ENCODE measurements at places on chromosomes 13 and 19.

DNA sequence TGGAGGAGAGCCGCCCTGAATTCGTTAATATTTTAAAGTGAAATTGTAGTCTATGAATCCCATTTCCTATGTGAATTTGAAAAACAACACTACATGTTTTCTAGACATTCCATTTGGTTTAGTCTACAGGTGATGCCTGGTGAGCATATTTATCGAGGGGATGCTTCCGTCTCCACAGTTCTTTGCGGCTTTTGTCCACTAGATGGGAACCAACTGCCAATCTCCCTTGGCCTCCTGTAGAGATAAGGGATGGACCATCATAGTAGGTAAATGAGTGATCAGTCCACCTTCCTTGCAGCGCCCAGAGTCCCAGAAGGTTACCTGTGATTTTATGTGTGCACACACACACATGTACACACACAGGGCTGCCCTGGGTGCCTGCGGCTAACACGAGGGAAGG, 289.8 kb upstream of the SOX21 start:
- DNase-seq: no peak

GRCh38 chr19:40155749-40156265, 35.4 kb upstream of the MAP3K10 start:
- peak; percentile 11 for DNase-seq

DNA sequence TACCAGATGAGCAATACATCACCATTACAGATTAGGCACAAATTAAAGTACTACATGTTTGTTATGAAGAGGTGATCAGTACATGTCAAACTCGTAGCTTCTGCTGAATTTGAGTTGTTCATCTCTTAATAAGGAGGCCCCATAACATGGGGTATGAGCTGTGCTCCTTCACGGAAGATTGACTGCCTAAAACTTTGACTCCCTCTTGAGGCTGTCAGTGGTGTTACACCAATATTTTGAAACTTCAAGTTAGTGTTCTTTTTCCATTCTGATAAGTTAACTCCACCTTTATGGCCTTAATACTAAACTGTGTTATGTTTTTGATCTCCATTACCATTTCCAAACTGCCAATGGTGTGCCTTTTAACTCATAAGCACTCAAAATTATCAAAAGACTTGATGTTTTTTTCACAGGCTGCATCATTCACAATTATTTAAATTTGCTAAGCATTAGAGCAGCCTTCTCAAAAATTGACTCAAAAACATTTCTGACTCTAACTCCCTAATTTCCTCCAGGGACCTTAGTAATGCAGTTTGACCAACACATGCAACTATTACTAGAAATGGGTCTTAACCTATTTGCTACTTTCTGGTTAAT, 1591.5 kb downstream of the PCDH9 start:
- peak; percentile 54 for DNase-seq

DNA sequence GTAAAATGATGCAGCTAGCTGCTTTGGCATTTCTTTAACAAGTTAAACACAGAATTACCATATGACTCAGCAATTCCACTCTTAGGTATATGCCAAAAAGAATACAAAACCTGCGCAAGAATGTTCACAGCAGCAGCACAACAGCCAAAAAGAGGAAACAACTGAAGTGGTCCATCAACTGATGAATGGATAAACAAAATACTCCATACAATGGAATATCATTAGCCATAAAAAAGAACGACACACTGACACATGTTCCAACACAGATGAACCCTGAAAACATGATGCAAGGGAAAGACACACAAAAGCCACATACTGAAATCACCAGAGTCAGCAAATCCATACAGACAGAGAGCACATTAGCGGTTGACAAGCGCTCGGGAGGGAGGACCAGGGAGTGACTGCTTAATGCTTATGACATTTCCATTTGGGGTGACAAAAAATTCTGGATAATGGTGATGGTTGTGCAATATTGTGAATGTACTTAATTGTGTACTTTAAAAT, 3.0 kb downstream of the PCID2 start:
- no peak for DNase-seq

DNA sequence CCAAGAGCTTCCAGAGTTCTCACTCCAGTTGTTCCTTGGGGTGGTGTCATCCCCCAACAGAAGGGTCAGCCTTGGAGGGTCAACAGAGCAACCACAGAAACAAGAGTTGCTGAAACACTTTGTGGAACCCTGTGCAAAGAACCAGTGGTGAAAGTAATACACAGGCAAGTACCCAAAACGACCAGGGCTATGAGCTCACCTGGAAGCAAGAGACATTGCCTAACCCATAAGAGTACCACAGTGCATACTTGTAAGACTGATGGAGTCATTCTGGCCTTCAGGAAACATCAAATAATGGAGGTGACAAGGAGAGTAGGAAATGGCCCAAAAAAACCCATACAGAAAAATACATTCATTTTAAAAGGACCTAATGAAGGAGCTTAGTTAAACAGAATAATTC, 184.3 kb upstream of the TSC22D1 start:
- DNase-seq: no peak

GRCh38 chr19:47637550-47637949, 28.6 kb downstream of the BICRA start:
- DNase-seq: no peak

- peak; percentile 67 for DNase-seq
Measured at GRCh38 chr13:21242236-21242635, 65.8 kb downstream of the MRPL57 start.

- no peak for DNase-seq
Measured at GRCh38 chr13:44402899-44403445, 29.3 kb downstream of the SERP2 start.

GRCh38 chr13:41500511-41500910, 43.2 kb downstream of the RGCC start:
- no peak for DNase-seq

GRCh38 chr13:78603240-78603957, at the start of gene POU4F1:
POU4F1 (minus strand) TSS chr13:78603552; CDS start chr13:78603326, 226 bp downstream.
- DNase-seq: peak; percentile 94

GRCh38 chr19:12668932-12669269, 2.3 kb downstream of the WDR83 start:
- DNase-seq: no peak

DNA sequence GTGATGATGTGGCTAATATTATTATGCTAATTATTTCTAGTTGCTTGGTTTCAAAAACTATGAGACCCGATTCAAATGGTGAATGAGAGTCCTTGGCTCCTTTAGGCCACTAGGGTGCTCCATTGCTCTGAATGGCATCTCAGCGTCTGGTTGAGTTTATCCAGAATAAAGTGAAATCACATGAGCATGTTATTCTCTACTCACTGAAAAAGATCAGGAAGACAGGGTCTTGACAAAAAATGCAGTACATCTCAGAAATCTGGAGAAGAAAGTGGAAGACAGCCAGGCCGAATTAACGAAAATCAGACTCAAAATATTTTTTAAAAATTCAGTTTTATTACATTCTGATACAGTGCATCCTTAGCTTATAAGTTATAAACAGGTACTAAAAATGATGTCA, 516.2 kb downstream of the MYO16 start:
- DNase-seq: peak; percentile 58

GRCh38 chr13:110273254-110273653, 33.7 kb downstream of the COL4A1 start:
- DNase-seq: no peak

- DNase-seq: no peak
Measured at GRCh38 chr13:53198736-53199135, 170.1 kb downstream of the OLFM4 start.

- peak; percentile 74 for DNase-seq
Measured at GRCh38 chr13:75480671-75481175, 1.2 kb downstream of the TBC1D4 start.

DNA sequence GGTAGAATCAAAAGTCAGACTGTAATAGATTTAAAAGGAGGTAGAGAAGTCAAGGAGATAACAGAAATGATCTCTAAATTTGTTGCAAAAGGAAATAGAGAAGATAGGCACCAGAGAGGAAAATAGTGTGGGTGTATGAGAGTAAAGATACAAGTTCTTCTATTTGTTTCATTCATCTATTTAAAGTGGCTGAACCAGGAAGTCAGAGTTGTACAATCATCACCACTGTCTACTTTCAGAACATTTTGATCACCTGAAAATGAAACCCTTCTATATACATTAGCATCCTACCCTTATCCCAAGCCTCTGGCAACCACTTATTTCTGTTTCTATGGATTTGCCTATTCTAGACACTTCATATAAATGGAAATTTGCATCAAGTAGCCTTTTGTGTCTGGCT, 36.7 kb downstream of the INTS6 start:
- no peak for DNase-seq

DNA sequence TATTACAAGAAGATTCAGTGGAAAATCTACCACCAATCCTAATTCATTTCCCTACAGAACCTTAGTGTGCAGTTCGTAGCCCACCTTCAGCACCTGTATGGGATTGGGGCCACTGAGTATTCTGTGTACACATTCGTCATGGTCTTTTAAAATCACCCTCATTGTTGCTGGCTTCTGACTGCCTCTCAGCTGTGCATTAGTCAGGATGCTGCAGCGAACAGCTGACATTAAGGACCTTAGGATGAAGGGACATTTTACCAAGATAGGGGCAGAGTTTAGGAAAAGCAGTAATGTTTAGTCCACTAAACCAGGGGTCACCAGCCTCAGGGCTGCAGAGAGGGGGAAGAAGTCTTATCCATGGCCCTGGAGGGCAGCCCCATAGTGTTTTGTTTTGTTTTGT, 176.5 kb downstream of the COL4A1 start:
- no peak for DNase-seq

DNA sequence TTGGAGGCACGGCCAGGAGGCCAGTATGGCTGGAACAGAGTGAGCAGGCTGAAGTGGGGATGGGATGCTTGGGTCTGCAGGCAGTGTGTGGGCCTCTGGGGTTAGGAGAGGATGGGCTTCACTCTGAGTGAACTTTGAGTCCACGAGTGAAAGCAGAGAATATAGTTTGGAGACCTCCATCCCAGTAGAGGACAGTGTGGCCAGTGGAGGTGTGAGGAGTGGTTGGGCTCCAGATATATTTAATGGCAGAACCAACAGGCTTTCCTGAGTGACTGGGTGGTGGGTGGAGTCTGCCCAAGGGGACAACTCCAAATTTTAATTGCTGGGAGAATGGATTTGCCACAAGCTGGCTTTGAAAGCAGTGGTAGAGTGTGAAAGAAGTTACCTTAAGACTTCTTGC, 27.3 kb downstream of the GATAD2A start:
- no peak for DNase-seq

DNA sequence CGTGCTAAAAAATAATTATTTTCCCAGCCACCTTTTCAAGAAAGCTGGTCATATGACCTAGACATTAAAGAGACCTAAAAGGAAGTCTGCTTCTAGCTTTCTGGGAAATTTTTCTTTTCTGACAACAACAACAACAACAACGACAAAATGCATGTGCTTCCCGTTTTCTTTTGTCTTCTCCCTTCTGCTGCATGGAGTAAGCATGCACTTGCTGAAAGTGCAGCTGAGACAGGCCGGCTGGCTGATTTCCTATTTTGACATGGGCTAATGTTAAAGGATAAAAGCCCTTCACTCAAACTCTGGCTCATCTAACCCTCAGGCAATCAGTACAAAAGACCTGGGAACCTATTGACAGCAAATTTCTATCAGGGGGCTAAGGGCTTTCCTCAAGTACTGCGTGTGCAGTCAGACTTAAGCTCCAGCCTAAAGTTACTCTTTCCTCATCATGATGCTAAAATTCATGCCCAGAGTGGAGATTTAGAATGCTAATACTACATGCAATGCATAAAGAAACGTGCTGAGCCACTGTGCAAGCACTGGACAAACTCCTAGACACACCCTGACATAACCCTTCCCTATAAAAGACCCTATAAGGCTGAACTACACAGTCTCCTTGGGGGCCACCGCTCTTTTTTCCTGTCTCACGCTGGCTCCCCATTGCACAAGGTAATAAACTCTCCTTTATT, 811.1 kb downstream of the UQCRFS1 start:
- DNase-seq: no peak

- no peak for DNase-seq
Measured at GRCh38 chr13:108102771-108103170, 112.6 kb downstream of the LIG4 start.

GRCh38 chr19:58212336-58213074, 16.2 kb upstream of the ZNF544 start:
- DNase-seq: no peak

DNA sequence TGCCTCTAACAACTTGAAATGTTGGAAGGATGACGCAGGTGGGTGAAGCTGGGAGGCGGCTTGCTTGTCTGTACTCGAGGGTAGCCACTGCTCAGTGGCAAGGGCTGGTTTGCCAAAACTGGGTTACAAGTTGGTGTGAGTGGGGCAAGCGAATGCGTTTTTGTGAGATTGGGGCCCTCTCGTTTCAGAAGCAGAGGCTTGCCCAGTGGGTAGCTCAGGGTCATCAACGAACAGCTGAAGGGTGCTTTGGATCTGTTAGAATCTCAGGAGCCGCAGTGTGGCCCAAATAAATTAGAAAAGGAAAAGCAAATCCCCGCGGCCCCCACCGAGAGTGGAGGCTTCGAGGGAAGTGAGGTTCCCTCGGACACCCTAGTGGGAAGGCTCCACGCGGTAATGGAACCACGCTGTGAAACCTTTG, 7.3 kb downstream of the ATP4B start:
- DNase-seq: no peak

DNA sequence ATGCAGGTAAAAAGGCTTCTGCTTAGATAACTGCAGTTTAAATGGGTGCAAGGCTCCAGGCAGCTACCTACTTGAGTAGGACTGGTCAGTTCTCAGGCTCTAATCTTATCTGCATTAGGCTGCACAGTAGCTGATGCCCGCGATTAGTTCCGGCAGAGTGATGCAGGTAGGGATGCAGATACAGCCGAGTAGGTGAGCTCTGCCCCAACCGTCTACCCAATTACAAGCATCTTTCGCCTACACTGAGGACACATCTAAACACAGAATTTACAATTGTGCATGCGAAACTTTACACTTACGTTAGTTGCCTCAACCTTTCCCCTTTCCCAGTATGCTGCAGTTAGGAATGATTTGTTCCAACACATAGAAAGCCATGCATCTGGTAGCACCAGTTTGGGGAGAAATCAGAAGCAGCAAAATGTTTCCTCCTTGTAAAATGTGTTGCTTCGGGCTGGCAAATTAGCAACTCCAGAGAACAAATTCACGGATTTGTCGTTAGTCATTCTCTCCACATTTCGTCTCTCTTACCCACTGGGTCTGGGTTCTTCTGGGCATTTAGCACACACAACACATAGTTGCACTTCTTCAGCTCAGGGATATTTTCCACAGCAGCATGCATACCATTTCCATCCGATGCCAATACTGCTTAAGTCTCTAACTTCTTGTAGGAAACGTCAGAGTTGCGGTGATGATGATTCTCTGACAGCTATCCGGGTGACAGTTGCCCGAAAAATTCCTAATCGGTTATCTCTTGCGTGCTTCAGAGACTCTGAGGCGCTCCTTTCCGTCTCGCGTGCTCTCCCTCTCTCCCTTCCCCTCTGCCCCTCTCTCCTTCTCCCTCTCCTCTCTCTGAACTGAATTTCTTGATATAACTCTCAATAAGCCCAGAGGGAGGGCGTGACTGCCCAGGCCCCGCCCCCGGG, at the start of gene PCDH9:
TSS of gene PCDH9 (minus strand) at position 856 of the 923 bp plus-strand sequence. CDS start 1,896 bp downstream, outside the sequence.
- DNase-seq: peak; percentile 30

- DNase-seq: no peak
Measured at GRCh38 chr13:110187641-110188161, 119.3 kb downstream of the COL4A1 start.
